ENCODE measurements at places on chromosomes 2 and 18. TPM values are rescaled to one million over a fixed set of nuclear protein-coding genes. Genes with fewer than 3 reads are reported as not detected.
A peak's percentile ranks its signal among the peaks of the same experiment; 100 is the strongest.

The PHOSPHO2 gene
- 2.0 TPM for polyA plus RNA-seq

DNA sequence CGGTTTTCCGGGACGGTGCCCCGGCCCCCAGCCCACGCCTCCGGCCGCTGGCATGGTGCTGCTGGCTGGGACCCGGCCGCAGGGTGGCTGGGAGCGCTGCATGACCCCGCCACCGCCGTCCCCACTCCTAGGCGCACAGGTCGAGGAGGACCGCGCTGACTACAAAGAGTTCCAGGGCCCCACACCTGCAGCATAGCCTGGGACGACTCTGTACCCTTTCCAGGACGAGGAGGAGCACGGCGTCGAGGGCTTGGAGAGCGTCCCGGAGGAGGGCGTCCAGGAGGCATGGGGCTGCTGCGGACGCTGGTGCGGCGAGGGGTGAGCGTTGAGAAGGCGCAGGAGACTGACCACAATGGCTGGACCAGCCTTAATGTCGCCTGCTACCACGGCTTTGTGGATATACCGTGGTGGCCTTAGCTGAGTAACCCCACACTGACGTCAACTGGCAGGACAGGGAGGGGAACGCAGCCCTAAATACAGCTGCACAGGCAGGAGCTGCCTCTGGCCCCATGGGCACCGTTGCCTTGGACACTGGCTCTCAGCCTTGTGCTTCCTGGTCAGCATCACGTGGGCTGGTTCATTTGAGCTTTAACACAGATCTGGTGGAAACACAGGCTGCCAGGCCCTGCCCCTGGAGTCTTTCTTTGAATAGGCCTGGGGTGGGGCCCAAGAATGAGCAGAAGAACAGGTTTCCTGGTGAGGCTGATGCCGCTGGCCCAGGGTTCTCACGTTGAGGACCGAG is 40.9 kb upstream of the TRIM43B start:
- DNase-seq = no peak

The RBM45 gene
- 9.4 TPM for polyA plus RNA-seq

DNA sequence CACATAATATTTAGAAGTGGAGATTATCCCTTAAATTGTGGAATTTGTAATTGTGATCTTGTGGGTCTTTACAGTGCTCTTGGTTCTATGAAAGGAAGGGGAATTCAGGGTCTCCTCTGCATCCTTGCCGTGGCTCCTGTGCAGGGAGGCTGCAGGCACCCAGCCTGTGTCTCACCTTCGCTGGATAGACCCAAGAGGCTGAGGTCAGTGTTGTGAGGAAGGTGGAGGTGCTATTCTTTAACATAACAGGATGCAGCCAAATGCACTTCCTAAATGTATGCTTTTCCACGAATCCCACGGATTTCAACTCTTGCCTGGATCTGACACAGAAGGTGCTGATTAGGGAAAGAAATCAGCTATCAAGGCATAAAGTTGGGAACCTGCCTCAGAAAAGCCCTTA is 69.5 kb downstream of the TMEM18 start:
- no peak for DNase-seq

- peak; percentile 80 for DNase-seq
Observed at GRCh38 chr2:145380436-145381017, 860.6 kb upstream of the ZEB2 start.

DNA sequence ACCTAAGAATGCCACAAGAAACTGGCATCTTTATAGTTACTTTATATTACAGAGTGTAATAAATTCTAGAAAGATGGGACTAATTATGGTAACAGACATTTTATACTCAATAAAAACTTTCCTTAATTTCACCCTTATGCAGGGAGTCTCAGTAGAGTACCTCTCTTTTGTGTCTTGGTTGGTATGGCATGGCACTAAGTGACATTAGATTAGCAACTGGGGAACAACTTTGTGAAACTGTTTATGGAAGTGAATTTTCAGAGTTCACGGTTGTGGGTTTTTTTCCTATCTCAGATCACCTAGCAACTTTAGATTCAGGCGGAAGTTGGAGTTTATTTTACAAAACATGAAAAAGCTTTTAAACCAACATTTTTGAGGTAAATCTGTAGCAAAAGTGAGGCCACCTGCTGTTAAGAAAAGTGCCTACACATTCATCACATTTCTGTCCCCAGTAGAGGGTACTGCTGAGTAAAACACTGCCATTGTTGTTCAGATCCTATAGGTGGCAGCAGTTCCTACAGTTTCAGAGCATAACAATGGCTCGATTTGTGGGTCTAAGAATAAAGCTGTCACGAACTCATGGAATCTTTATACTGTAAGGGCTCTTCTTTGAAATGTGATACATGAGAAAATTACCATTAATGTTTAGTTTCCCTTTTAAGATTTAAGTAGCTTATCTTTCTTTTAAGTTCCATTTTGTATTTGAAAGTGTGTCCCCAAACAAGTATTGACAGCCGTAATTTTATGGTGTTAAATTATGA is 117.6 kb downstream of the CAMKMT start:
- DNase-seq = peak; percentile 42

DNA sequence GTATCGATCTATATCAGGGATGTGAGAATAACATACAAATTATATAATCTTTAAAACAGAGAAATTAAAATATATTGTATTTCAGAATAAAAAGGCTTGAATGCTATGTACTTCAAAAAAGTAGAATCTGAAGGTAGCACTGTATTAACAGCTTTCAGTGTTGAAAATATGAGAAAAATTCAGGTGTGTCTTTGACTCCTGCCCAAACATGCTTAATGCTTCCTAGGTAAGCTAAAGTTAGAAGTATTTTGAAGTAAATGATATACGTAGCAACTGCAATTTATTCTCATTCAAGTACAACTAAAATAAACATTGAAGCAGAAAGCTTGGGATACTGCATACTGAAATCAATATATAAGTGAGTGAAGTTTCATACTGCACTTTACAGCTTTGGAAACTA is 1082.0 kb upstream of the ACVR2A start:
- peak; percentile 63 for DNase-seq

The ATP6V1C2 gene
- 0.13 TPM for polyA plus RNA-seq

GRCh38 chr2:5374762-5375161 is 317.4 kb upstream of the SOX11 start:
- no peak for DNase-seq

DNA sequence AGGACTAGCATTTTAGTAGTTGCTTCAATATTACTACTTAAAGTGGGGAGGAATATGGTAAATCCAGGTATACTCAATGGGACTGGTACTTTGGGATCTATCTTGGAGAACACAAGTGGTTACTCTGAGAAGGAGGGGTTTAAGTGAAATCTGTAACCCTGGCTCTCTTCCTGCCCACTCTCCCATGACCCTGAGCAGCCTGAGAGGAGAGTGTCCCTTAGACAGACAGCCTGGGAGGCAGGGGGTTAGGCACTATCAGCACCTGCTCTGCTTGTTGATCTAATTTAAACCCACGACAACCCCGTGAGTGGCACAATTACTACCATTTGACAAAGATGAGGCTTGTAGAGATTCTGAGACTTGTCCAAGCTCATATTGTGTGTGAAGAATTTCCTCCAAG is 395.5 kb downstream of the ALK start:
- no peak for DNase-seq

- DNase-seq = peak; percentile 22
Observed at GRCh38 chr2:67716895-67717396, 319.8 kb downstream of the ETAA1 start.

DNA sequence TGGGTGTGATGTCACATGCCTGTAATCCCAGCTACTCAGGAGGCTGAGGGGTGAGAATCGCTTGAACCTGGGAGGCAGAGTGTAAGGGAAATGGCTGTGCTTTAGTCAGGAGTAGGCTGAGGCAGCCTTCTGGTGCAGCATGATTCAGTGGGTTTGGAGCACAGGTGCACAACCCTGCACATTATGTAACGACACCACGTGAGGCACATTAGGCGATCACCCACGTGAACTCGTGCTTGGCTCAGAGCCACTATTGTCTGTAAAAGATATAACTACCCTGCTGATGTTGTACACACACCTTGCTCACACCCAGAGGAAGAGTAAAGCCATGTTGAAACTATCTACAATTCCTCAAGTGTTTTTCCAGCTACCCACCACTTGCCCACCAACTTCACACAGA is 54.8 kb upstream of the ZC3H15 start:
- no peak for DNase-seq

The ANKRD23 gene
- polyA plus RNA-seq = 0.59 TPM

DNA sequence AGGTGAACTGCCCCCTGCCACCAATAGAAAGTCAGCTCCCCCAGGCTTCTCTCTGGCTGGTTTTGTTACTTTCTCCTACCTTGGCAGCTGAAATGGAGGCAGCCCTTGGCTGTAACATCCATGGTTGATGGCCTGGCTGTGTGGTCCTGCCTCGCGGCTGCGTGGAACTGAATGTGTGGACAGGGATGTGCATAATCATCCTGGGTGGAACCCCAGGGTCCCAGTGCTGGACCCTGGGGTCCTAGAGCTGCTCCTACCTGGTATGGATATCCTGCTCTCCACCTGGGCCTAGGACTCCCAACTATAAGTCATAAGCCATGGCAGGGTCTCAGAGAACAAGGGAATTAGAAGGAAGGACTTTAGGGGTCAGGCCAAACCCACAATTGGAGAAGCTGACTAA is 93.5 kb downstream of the CAPN13 start:
- no peak for DNase-seq

- DNase-seq = no peak
Observed at GRCh38 chr2:105272176-105272575, 30.6 kb downstream of the GPR45 start.

The SERTAD2 gene
- polyA plus RNA-seq = 5.7 TPM

The TPO gene
- not detected for polyA plus RNA-seq

DNA sequence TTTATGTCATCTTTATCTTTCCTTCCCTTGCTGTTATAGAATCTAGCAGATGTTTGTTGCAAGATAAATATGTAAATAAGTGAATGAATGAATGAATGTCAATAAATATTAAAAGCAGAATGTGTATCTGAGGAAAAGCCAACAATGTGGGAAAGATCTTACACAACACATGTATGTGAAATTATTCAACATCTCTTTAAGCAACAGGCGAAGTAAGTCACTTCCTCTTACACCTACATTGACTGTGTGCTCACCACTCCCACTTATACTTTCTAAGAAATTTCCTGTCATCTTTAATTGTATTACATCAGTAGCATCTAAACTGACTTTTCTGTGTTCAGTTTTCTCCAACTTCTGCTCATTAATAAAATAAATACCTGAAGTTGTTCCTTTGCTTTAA is 43.0 kb downstream of the RAD51AP2 start:
- peak; percentile 43 for DNase-seq

DNA sequence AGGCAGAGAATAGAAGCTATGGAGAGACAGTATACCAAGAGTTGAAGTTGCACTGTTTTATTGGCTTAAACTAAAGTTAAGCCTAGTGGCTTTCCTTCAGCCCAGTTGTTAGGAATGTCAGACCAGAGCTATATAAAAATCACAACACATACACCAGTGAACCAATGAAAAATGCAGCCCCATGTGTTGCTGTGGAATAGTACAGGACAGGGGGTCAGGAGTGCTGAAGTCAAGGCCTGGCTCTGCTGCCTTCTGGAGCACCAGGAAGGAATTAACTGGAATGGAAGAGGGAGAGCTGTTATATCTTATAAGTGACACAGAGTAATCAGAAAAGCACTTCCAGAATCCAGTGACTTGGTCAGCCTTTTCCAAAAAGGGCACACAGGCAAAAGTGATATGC is 58.9 kb downstream of the OSR1 start:
- no peak for DNase-seq

- no peak for DNase-seq
Observed at GRCh38 chr18:72985686-72986085, 117.9 kb upstream of the NETO1 start.

GRCh38 chr2:58046585-58047372 is at the start of gene VRK2:
TSS of gene VRK2 (plus strand) at chr2:58046806. CDS start at chr2:58048832, 2,026 bp downstream.
- peak; percentile 88 for DNase-seq

DNA sequence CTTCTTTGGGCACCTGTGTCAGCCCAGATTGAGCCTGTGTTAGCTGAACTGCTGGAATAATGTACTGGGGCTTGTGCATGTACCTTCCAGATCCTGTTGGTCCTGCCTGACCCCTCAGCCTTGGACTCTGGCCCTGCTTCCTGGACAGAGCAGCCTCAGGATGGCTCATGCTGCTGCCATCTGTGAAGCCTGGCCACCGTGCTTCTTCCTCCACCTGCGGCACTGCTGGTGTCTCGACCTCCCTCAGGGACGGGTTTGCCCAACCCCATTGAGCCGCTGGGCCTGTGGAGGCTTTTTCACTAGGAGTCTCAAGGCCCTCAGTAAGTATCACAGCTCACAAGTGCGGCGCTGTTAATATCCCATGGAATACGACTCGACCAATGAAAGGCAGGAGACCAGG is 342.7 kb downstream of the TGIF1 start:
- no peak for DNase-seq

The AFF3 gene
- not detected for polyA plus RNA-seq

The ACVR1C gene
- polyA plus RNA-seq = not detected

- no peak for DNase-seq
Observed at GRCh38 chr2:152223977-152224376, 48.4 kb upstream of the STAM2 start.

The LRRC30 gene
- polyA plus RNA-seq = not detected

The BOLL gene
- polyA plus RNA-seq = not detected

DNA sequence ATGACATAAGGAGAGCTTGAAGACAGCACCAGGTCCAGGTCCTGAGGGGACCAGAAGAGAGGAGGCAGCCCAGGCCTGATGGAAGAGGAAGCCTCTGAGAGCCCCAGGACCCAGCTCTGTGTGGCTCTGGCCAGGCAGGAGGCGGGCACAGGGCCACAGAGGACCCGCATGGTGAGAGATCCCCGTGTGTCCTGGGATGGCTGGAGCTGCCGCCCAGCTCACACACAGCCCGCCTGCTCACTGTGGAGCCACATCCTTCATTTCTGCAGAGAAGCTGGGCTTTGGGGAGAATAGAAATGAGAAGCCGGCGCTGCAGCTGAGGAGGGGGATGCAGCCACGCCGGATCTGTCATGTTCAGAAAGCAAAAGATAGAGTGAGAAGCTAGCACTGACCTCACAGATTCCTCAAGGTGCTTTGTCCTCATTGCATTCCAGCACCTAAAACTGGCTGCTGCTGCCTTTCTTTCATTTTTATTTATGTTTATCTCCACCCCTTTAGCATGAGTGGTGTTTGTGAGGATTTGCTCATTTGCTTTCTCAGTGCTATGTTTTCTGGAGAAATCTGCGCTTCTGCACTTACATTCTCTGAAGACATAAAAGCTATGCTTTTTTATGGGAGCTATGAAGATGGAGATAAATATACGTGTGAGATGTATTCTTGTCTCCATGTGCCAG is 307.6 kb upstream of the MYT1L start:
- no peak for DNase-seq

DNA sequence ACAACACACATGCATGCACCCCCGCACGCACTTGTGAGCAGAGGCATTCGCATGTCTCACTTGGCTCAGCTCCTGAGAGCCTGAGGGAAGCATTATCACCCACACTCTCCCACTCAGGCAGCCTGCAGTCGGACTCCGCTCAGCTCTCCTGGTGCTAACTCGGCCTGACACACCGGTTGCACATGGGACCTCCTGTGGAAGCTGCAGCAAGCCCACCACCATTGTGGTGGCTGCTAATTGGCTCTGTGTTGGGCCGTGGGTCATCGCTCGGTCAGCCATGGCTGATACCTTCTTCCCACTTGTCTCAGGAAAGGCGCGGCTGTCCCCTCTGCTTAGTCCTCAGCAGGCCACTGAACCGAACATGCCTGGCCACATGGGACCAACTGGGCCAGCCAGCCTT is 13.7 kb upstream of the TEX261 start:
- DNase-seq = no peak

- no peak for DNase-seq
Observed at GRCh38 chr18:26650310-26651268, 102.2 kb upstream of the KCTD1 start.

The WDR35 gene
- 2.6 TPM for polyA plus RNA-seq

All from foreskin keratinocyte (primary cell).